HFF-Myc (cell line): ENCODE measurements at places on chromosomes 7 and 10.
A peak's percentile ranks its signal among the peaks of the same experiment; 100 is the strongest.

DNA sequence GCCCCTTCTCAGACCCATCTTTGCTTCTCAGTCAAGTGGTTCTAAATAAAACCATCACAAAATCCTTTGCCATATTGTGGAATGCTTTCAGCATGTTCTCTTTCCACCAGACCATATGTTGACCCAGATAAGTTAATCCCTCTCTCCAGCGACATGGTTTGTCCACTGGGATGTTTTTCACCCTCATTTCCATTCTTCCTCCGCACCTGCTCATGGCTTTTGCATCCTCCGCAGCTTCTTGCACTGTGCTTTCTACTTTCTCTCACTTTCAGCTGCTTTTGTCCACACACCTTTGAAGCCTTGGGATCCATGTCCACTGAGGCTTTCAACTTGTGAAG lies 52.3 kb upstream of the WAC start:
- no peak for DNase-seq

DNA sequence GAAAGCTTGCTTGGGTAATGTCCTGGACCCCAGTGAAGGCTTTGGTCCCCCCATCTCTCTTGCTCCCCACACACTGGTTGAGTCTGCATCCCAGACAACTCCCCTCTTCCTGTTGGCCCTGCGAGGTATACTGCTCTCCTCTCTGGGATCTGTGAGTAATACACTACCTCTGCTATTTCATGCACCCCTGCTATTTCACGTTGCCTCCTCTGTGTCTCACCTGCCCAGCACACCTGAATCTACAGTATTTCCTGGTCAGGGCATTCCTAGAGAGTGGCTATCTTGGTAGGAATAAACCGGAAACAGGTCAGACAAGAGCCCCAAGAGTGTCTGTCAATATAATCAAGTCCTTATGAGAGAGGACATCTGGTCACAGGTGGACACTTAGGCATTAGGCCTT lies 114.3 kb upstream of the ODAD2 start:
- DNase-seq: no peak

GRCh38 chr7:117621075-117621618 lies 141.3 kb downstream of the CFTR start:
- no peak for DNase-seq

DNA sequence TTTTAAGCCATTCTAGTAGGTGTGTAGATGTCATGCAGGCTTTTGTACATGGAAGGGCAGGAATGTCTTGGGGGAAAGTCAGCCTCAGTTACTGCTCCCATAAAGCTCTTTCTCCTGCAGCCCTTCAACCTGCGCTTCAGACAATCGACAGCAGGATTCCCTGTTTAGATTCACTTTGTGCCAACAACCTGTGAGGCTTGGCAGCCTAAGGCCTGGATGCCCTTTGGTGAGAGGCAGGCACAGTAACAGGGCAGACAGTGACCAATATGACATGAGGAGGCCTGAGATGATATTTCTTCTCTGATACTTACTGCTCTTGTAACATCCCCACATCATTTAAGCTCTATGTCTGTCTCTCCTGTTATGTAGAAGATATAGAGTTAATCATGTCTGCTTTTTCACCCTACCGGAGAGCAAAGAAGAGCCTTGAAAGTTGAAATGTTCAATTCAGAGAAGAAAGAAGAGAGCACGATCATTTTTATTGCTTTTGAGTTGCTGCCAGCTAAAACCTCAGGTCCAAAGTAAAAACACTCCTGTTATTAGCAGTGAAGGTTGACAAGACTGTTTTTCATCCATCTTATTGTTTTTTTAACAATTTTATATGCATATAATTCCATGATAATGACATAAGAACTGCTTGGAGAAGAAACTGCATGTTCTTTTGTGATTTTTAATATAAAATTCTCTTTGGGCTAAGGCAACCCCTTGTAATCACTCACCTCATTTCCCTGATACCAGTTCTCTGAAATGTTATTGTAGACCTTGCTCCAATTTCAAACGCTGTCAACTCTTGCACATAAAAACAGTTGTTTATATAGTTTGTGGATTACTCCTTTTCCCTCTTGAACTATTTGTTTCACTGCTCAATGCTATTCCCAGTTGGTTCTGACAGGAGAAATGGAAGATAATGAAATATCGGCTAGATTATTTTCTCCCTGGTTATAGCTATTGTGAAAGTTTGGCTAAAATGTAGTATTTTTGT lies 140.9 kb downstream of the GALNT17 start:
- no peak for DNase-seq

- DNase-seq: no peak
Observed at GRCh38 chr10:7133278-7133677, 277.6 kb downstream of the SFMBT2 start.

GRCh38 chr10:20313665-20314064 lies 497.4 kb downstream of the PLXDC2 start:
- no peak for DNase-seq

GRCh38 chr10:116913695-116914094 lies 64.4 kb downstream of the ENO4 start:
- DNase-seq: no peak

DNA sequence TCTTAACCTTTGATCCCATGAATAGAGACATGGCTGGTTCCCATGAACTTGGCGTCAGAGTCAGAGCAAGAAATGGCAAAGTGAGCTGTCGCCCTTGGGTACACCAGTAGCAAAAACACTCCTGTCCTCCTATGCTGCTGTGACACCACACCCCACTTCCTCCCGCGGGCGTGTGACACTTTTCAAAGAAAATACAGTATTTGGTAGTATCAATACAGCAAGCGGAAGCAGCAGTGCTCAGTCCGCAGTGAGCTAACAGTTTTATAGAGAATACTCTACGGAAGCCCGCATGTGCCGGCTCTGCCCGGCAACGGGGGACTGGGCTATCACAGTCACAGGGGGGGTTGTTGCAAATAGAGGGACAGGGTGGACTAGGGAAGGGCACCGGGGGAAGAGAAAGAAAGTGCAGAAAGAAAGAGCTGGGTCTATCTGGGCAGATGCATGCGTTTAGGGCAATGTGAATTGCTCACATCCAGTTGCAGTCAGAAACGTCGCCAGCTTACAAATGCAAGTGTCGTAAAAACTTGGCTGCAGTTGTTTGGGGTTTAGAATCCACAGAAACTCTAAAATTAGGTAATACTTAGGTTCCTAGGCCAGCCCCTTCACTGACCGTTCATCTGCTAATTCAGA lies 49.8 kb downstream of the PRKCQ start:
- no peak for DNase-seq

DNA sequence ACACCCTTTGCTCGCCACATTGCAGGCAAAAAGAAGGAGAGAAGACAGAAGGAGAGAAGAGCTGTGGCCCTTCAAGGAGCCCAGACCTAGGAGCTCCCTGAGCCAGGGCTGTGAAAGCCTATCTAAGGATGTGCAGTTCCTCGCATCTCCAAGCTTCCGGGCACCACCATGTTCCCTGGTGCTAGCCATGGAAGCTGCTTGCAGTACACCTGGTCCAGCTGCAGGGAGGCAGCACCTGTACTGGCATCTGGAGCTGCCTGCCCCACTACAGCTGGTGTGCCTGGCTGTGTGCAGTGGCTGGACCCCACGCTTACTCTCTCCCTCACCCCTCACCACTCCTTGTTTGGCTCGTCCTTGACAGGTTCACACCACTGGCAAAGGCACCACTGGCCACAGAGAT lies 1111.8 kb upstream of the POT1 start:
- DNase-seq: no peak

GRCh38 chr10:10662716-10663408 lies 354.8 kb upstream of the CELF2 start:
- no peak for DNase-seq

- no peak for DNase-seq
Observed at GRCh38 chr10:109978481-109978880, 29.3 kb upstream of the ADD3 start.

GRCh38 chr7:40885503-40885902 lies 750.7 kb downstream of the SUGCT start:
- peak; percentile 22 for DNase-seq

GRCh38 chr10:88466786-88467185 lies 116.3 kb downstream of the RNLS start:
- no peak for DNase-seq

DNA sequence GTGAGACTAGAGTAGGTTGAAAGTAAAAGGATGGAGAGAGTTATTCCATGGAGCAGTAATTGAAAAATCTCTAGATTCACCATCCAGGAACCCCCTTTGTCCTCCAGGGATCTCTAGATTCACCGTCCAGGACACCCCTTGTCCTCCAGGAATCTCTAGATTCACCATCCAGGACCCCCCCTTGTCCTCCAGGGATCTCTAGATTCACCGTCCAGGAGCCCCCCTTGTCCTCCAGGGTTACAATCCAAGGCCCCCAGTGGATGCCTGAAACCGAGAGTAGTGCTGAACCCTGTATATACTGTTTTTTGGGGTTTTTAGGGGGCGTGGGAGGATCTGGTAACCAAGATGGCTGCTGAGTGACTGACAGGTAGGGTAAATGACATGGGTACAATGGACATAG lies 38.3 kb upstream of the PPP2R2D start:
- no peak for DNase-seq

GRCh38 chr7:150448789-150449147 lies 1.7 kb upstream of the GIMAP8 start:
- no peak for DNase-seq

DNA sequence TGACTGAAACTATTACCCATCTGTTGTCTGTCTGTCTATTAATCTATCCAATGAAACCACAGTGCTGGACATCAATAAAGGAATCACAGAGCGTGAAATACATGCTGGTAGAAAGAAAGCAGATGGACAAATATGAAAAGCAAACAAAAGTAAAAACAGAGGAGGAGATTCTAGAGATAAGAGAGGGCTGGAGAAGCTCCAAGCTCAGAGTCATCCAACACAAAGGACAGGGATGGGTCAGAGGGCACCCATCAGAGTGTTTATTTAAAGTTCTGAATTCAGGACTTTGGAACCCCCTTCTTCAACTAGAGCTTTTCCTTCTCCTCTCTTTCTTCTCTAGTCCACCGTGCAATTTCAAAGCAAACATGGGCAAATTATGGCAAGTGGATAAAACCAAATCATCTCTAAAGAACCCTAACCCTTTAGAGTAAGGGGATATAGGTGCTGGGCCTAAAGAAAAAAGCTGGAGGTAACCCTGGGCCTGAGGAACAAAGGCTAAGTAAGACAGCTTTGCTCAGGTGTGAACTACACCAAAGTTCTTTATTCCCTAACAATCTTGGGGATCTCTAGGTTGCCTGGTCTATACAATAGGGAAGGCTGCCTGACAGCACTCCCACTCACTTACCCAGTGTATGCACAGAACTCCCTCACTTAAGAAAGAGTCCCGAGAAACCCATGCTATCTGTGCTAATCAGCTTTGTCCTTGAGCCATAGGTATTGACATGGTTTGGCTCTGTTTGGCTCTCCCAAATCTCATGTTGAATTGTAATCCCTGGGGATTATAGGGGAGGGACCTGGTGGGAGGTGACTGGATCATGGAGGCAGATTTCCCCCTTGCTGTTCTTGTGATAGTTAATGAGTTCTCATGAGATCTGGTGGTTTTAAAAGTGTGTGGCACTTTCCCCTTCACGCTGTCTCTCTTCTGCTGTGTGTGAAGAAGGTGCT lies 97.0 kb downstream of the BAMBI start:
- DNase-seq: no peak

- DNase-seq: no peak
Observed at GRCh38 chr10:131570716-131571307, 259.3 kb upstream of the TCERG1L start.

DNA sequence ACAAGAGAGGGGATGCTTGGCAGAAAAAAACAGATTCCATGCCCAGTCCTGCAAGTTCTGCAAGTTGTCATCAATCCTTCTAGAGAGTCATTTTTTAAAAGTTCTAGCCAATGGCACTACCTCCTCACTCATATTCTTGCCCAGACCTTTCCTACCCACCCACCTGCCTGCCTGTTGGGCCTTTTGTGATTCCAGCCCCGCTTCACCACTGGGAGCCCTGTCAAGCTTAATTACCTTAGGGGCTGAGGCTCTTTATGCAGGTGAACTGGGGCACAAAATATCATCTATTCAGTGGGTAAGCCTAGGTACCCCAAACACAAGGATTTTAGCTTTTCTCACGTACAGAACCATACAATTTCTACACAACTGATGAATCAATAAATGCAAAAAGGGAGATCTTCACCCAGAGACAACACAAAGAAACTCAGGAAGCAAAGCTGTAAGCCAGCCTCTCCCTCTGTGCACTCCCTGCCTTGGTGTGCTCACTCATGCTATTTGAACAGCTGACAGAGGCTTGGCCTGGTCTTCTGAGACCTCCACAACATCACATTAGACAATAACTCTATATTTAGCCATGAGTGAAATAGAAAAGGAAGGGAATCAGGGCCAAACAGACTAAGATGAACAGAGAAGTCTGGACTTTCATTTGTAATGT lies 222.6 kb downstream of the HTR7 start:
- no peak for DNase-seq

DNA sequence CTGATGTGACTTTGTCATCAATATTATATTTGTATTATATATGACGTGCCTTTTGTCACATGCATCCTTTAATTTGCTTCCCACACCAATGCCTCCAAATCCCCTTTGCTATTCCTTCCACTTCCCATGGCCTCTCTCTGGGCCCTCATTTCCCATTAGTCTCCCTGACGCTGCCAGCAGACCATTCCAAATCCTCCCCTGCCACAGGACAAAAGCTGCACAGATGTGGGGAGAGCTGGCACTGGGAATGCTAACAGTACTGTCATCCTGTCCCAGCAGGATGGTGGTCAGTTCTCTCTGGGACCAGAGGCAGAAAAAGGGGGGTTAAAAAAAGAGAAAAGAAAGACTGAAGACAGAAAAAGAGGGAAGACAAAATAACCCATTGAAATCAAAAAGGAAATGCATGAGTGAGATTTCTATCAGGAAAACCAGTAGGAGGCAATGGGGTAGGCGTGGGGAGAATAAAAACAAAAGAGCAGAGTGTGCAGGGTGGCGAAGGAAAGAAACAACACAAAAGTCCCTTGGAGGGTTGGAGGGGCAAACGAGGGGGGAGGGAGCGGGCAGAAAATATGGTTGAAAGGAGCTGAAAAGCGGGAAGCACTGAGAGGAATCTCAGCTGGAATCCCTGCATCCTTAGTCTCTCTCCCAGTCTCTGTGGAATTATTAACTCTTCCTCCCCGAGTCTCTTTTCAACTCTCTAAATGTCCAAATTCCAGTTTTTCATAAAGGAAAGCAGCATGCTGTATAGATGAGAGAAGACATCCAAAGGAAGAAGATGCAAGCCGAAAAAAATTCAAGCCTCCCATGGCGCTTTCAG lies 59.2 kb upstream of the PTN start:
- no peak for DNase-seq

DNA sequence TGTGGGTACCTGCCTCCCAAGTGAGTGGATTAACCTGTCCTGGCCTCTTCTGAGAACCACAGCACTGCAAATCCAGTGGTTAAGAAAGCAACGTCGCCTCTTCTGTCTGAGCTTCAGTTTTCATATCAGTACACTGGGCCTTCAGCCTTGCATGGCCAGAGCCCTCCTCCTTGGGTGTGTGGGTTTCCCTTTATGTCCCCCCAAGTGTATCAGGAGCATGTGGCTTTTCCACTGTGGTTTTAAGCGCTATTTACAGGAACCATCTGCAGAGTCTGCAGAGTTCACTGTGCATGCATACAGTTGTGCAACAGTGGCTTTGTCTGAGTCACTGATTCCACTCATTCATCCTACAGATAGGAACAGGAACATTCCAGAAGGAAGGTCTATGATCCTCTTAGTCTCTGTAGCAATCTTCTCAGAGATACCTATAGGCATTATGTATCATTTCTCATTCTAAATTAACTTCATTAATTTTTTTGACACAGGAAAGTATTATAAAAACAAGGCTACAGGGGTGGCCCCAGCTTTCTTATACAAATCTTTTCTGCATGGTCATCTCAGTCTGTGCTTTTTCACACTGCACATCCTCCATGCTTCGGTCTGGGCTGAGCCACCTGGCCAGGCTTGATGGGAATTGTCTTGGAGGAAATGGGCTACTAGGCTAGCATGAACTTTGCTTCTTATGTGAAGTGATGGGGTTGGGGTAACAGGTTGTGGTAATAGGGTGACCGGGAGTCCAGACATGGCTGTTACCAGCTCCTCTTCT lies 17.1 kb downstream of the MBL2 start:
- DNase-seq: no peak
